ENCODE measurements at places on chromosomes 11 and 22. TPM values are rescaled to one million over a fixed set of nuclear protein-coding genes. Genes with fewer than 3 reads are reported as not detected.

Gene ADORA2A
- 2.5 TPM for total RNA-seq

- H3K4me1 ChIP-seq: no peaks in the 10 kb centered on the region
- H3K27me3 ChIP-seq: no peaks in the 10 kb centered on the region
- no peak overlapping the region for H3K4me3 ChIP-seq
- no peak overlapping the region for H3K27ac ChIP-seq
Observed at GRCh38 chr11:60887556-60887955, 18.8 kb downstream of the PRPF19 start.

DNA sequence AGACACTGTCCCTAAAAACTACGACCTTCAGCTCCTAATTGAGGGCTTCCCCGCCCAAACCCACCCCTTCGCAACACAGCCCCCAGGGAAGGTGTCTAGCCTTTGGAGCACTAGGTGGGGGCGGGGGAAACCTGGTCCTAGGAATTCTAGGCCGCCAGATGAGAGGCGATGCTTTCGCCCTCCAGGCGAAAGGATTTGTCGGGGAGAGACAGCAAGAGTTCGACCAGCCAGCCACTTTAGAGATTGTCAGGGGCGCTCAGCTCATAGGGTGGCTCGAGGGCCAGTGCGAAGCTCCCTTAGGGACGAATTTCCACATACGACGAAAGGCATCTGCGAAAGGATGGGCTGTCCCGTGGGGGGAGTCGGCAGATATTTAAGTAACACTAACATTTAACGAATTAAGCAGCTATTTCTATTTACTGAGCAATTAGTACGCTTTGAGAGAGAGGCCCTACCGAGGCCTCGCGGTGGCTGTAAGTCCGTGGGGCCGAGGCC, 5.3 kb downstream of the CD248 start:
- H3K36me3 ChIP-seq: no peaks in the 10 kb centered on the region
- peaks cover 5% of the 10 kb centered on the region for H3K4me1 ChIP-seq
- peak overlapping the region; percentile 54 for H3K4me3 ChIP-seq
- H3K27me3 ChIP-seq: no peaks in the 10 kb centered on the region
- peak overlapping the region; percentile 89 for H3K27ac ChIP-seq

Gene CAT
- 92.3 TPM for total RNA-seq

GRCh38 chr11:96158126-96158525, 184.9 kb downstream of the MAML2 start:
- H3K4me1 ChIP-seq: no peaks in the 10 kb centered on the region
- H3K27ac ChIP-seq: no peak overlapping the region
- no peaks in the 10 kb centered on the region for H3K27me3 ChIP-seq
- H3K36me3 ChIP-seq: no peaks in the 10 kb centered on the region

GRCh38 chr11:8286886-8287285, 23.2 kb upstream of the LMO1 start:
- no peak overlapping the region for H3K27ac ChIP-seq
- no peak overlapping the region for H3K4me3 ChIP-seq

All from colonic mucosa (tissue), 4 donors.